ENCODE measurements at places on chromosomes 3 and 15.

DNA sequence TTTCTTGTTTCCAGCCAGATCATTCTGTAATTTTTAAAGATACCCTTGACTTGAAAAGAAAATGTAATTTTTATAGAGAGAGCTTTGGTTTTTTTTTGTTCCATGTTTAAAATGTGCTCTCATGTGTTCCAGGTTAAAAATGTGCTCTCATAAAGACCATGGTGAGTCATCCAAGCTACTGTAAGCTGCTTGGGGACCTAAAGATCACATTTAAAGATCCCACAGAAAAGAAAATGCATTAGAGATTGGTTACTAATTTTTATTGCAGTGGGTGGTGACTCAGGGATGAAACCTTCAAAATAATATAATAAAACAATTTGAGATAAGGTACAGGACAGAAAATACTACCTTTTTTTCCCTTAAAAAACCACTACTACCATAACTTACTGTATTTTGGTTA, 11.0 kb downstream of the TCF12 start:
- DNase-seq = no peak

DNA sequence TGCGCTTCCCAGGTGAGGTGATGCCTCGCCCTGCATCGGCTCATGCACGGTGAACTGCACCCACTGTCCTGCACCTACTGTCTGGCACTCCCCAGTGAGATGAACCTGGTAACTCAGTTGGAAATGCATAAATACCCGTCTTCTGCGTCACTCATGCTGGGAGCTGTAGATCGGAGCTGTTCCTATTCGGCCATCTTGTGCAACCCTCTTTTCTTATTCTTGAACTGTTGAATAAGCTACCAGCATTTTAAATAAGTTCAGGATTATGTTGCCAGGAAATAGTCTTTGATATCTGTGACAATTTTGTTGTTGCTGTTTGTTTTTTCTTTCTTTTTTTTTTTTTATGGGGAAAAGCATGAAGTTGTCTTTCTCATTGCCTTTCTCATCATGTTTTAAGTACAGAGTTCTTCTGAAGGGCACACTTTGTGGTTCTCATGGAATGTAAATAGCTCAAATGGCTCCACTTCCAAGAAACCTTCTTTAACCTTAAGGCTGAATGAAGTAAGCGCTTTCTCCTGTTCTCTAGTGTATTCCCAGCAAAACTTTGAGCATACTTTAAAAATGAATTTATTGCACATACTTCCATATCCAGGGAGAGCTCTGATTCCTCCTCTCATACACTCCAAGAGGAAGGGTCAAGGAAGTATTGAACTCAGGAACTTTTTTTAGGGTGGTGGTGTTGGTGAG, 468.0 kb upstream of the TBL1XR1 start:
- no peak for DNase-seq

- no peak for DNase-seq
Observed at GRCh38 chr3:71709908-71710511, 15.2 kb downstream of the EIF4E3 start.

DNA sequence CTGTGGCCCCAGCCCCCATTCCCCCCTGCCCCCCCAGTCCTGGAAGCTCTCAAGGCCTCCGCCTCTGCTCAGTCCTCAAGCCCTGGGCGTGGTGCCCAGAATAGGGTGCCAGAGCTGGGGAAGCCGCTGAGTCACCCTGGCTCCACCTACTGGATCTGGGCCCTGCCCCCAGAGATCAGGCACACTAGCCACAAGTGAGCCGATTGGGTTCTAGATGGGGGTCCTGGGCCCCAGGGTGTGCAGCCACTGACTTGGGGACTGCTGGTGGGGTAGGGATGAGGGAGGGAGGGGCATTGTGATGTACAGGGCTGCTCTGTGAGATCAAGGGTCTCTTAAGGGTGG, 5.7 kb downstream of the EIF4G1 start:
- DNase-seq = peak; percentile 98

DNA sequence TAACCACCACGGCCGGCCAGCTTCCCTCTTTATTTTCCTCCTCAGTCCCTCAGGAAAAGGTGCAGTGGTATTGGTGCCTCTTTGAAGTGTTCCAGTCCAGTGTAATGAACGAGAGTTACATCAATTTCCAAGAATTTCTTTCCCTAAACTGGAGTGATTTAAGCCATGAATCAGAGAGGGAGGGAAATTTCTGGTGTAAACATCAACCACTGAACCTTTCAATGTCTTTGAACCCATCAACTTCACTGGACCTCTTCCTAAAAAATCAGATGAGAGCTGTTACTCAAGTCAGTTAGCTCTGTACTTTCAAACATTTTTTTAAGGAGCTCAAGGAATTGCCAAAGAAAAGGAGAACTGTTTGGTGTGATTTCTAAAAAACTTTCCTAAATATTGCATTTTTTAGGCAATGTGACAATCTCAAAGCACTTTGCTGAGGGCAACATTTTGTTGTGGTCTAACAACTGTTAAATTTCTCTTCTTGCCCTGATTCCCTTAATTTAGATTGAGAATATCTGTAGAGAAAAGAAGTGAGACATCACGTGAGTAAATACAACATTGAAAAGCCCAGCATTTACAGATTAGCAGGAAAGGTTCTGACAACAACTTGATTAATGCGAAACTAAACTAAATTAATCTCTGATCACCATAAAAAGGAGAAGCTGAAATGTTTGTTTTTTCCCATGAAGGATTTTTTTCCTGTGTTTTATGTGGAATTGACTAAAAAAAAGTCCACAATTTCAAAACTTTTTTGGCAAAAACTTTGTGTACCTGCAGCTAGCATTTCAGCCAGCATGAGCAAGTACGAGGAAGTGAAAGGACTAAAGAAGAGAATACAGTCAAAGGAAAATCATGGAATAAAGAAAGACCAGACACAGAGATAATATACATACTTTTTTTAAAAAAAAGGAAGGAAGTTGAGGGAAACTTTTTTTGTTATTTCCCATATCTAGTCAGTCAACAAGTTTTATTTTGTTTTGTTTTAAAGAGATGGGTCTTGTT, 9.1 kb upstream of the DAZL start:
- DNase-seq = no peak

- no peak for DNase-seq
Observed at GRCh38 chr15:68497206-68497910, 65.4 kb upstream of the ITGA11 start.

GRCh38 chr3:20511863-20512505, 326.0 kb upstream of the SGO1 start:
- peak; percentile 66 for DNase-seq

- no peak for DNase-seq
Observed at GRCh38 chr3:188706599-188706998, 465.2 kb upstream of the TPRG1 start.

- DNase-seq = no peak
Observed at GRCh38 chr3:31927811-31928210, 53.3 kb downstream of the OSBPL10 start.

GRCh38 chr3:125145751-125146475, 66.6 kb downstream of the SLC12A8 start:
- no peak for DNase-seq

DNA sequence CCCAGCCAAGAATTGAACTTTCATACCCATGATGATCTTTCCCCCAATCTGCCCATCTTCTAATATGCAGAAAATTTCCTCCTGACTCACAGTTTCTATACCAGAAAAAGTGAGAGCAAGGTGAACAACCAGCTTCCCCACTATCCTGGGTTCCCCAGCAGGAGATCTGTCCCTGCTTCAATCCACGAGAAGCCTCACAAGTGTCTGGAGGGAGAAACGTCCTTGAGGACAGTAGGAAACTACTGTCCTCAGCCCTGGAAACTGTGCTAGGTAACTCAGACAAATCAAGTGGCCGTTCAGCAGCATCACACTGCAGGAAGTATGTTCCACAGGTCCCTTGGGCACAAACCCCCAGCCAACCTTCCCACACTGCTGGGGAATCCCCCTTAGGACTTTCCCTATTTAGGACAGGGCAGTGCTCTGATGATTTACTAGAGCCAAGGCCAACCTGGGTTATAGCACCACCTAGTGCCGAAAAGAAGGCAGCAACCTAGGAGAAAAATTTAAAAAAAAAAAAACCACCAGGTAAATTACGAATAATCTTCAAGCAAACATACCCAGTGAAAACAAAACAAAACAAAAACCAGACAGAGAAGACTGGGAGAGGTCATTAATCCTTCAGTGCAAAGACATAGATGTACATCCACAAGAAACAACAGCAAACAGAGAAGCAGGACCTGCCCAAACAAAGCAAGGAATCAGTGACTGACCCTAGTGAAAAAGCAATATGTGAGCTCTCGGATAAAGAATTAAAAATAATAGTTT, 36.0 kb downstream of the MORC1 start:
- peak; percentile 50 for DNase-seq

DNA sequence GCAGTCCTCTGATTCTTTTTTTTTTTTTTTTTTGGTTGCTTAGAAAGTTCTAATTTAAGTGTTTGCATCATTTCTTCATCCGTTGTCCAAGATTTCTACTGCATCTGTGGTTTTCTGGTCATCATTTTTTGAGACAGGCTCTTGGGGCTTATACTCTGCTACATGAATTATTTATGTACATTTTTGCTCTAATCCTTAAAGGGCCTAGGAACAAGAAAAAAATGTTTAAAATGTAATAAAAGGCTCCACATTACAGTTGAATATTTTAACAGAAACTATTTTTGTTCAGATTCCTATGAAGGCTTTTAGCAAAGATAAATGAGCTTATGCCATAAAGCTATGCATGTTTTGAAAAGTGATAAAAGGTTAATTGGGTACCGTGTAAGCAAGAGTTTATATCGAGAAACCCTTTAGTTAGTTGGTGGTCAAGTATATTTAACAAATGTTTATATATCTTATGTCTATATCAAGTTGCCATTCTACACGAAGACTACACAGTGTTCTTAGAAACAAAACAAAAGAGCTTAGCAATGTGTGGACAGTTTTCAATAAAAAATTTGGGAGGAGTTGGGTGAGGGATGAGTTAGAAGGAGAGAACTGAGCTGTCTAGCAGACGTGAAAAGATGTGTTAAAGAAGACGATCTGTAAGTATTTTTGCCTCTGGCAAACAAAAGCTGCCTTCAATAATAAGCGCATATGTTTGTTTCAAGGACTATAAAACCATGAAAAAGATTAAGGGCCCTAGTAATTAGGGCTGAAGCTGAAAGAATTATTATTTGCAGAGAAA, 563.6 kb upstream of the NAALADL2 start:
- DNase-seq = peak; percentile 9

DNA sequence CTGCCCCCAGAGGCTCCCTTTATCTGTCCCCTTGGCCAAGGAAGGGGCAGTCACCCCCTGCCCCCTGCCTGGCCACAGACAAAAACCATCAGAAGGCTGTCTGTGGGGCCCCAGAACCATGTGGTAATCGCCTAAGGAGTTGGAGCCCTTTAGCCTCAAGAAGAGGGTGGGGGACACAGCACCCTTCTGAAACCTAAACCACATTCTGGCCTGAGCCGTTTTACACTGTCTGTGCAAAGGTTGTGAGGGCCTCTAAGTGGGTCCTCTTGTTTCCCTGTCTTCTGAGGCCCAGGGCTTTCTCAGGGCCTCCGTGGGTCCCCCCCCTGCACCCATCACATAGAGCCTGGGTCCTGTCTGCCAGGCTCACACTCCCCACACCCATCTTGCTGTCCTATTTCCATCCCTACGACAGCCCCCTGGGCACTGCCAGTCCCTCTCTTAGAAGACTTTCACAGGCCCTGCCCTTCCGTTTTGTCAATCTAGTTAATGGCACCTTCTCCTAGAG, 17.9 kb upstream of the RPUSD3 start:
- no peak for DNase-seq

GRCh38 chr15:57135800-57136199, 217.4 kb downstream of the TCF12 start:
- DNase-seq = no peak

DNA sequence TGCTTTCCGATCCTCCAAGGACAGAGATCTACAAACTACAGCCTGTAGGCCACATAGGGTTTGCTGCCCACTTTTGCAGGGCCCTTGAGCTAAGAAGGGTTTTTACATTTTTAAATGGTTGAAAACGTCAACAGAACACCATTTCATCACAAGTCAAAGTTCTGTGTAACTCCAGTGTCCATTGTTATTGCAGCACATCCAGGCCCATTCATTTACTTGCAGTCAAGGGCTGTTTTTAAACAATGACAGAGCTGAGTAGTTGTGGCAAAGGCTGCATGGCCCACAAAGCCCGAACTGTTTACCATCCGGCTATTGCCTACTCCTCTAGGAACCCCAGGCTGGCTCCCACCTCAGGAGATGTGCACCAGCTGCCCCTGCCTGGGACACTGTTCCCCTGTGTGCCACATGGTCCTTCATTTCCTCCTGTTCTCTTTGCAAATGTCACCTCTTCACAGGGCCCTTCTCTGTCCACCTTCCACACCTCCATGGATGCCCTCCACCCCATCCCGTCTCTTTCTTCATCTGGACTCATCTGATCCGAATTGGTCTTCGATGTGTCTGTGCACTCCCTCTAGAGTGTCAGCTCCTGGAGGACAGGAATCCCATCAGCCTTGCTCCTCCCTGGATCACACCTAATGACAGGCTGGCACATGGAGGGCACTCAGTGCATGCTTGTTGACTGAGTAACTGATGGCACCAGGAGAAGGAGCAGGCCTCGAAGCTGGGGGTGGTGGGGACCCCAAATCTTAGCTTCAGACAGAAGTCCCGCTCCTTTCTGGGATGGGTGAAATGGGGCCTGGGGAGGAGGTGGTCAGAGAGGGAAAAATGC, 69.5 kb upstream of the IQSEC1 start:
- no peak for DNase-seq

GRCh38 chr15:98881526-98882520, 125.8 kb downstream of the PGPEP1L start:
- peak; percentile 55 for DNase-seq

DNA sequence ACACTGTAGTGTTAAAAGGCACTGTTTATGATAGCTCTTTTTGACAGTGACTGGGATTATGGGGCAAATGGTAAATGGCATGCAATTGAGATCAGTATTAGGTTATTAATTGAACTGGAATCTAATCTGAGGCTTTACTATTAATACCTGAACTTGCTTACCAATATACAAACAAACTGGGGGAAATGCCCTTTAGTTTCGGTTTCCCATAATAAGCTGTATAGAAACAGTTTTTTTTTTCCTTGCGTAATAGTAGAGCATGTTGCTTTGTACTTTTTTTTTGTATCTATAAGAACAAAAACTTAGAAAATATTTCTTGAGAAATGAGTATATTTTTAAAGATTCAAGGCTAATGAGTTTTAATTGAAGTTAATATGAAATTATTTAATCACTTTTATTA, 95.0 kb downstream of the FNDC3B start:
- DNase-seq = no peak

GRCh38 chr3:126024049-126024854, 55.3 kb downstream of the ROPN1B start:
- no peak for DNase-seq

- no peak for DNase-seq
Observed at GRCh38 chr3:134017490-134017889, 12.2 kb downstream of the SLCO2A1 start.
